ENCODE measurements at places on chromosomes 4 and X.
A peak's percentile ranks its signal among the peaks of the same experiment; 100 is the strongest.

DNA sequence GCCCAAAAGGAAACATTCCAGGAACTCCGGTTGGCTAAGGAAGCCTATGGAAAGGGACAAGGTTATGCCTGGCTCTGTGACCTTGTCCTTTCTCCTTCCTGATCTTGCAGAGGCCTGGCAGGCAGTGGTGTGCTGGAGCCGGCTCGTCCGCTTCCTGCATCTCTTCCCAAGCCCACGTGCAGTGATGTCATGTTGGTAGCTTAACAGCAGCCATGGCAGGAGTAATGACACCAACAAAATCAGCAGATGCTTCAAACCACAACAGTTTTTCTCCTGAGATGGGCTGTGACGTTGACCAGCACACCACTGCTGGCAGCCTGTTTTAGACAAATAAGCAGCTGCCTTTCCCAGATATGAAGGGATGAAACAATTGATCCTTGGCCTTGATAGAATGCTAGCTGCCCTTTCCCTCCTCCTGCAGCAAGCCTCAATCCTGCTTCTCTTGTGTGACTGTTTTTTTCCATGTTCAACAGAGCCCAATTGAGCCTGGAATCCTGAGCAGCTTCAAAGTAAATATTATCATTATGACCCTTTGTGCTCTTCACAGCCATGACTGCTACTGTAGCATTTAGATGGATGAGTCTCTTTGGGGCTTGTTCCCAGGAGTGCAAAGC, 23.4 kb downstream of the SEPTIN6 start:
- no peak for DNase-seq

DNA sequence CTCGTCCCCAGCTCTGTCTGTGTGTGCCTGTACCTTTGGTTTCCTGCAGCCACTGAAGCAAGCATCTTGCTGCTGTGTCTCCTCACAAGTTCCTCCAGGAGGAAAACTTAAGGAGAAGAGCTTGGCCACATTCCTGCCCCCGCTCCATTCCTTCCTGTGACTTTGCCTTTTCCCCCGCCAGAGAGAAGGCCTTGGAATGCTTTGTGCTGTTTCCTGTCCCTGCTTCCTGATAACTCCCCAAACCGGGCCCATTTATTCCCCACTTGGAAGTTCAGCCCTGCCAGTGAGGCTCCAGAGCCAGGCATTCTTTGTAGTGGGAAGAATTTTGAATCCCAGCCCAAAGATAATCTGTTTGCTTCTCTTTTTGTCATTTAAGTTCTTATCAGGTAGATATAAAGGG, 33.1 kb downstream of the SMIM10L2A start:
- no peak for DNase-seq

- DNase-seq, result peak; percentile 34
These were observed 187.5 kb downstream of the QDPR start for GRCh38 chr4:17324386-17324830.

DNA sequence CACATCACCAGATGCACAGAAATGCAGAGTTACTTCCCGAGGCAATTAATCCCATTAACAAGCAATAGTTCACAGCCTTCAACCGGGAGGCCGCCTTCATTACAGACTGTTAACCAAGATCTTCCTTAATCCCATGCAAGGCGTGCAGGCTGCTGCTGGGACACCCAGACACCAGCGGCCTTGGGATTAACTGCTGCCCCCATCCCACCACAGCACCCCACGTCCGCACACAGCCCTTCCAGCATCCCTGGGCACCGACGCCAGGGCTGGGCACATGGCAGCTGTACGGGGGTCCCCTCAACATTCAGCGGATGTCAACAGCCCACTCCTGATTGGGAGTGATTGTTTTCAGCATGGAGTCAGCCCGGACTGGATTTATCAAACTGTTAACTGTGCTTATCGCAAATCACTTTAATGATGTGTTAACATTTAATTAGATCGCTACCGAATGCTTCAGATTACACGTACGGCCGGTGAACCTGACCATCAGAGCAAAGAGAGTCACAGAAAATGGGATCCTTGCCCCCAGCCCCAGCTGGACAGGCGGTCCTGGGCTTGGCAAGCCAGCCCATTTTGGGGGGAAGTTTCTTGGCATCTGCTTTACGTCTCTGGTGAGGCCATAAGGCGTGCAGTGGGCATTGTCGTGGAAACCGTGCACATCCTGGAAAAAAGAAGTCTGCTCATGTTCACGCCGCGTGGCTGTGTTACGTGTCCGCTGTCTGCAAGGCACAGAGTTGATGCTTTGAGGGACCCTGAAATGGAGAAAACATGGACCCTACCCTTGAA, 126.4 kb downstream of the HMX1 start:
- DNase-seq, result no peak

GRCh38 chr4:61401771-61402170, 201.6 kb downstream of the ADGRL3 start:
- no peak for DNase-seq

- no peak for DNase-seq
These were observed 7.5 kb downstream of the WDR1 start for GRCh38 chr4:10108818-10109783.

GRCh38 chrX:87517571-87518141, at the start of gene KLHL4:
TSS of gene KLHL4 (plus strand) at chrX:87517802. CDS start at chrX:87517894, 92 bp downstream.
- no peak for DNase-seq

DNA sequence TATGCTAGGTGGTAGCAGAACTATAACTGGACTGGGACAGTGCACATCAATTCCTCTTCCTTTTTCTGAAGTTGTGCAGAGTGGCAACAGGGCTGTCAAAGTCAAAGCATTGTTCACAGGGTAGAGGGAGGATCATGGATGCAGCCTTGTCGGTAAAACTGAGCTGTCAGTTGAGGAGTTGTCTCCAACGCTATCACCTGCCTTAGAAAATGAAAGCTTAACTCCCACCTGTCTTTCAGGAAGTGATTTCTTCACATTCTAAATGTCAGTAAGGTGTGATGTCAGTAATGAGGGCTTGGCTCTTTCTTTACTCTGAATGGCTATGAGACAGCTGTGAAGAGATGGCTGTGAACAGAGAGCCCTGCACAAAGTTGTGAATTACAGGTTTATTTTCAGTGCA, 66.4 kb upstream of the BANK1 start:
- DNase-seq, result no peak

DNA sequence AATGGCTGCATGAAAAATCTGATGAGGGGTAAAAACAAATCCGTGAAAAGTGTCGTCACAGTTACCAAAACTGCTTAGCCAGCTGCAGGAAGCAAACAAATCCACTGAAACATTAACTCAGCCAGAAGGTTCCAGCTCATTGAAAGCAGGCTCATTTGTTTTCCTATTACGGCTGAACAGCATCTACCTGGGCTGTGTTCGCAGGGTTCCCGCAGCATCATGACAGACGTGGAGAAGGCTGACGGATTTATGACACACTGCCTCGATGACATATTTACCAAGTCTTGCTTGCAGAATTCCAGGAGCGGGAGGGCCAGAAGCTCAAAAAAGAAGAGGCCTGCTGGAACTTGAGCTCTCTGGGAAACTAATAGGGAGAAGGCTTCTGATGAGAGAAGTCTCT, 781.1 kb downstream of the RAB28 start:
- DNase-seq, result no peak

DNA sequence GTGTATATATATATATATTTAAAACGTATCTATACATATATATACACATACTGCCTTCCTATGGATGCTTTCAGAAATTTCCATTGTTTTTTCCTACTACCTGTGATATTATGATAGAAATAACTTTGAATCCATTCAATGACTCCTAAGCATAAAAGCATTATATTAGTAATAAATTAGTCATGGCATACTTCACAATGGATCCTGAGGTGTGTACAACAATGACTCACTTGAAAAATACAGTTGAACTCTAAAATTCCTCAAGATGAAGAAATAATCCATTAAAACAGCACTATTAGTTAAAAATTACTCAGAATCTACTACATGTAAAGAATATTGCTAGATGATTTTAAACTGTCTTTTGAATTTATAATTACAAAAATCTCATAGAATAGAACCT, 201.1 kb downstream of the STPG2 start:
- no peak for DNase-seq

DNA sequence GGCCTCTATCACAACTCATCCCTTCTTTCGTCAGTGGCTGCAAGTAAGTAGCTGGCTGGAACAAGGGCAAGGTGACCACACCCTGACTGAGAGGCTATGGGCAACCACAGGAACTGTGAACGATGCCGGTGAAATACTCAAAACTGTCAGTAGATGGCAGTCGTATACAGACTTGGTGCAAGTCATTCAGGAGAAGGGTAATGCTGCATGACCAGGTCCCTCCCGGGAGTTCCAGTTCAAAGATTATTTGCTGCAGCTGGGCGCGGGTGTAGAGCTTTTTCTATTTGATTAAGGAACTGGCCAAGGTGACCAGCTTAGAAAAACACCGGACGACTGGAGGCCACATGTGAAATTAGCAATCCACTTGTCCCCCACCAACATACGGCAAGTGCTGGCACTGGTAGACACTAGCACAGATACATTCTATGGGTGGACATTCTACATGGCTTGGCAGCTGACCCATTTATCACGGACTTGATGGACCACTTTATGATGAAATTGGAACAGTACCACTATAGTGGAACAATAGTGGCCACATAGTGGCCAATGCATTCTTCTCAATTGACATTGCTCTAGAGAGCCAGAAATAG, 726.6 kb downstream of the TRAM1L1 start:
- DNase-seq, result peak; percentile 89

Measured in inflammatory macrophage (primary cell).